ENCODE measurements at places on chromosomes 3 and 15.
A peak's percentile ranks its signal among the peaks of the same experiment; 100 is the strongest.

GRCh38 chr15:67520321-67521028, 456 bp upstream of the C15orf61 start:
- DNase-seq, result peak; percentile 64

DNA sequence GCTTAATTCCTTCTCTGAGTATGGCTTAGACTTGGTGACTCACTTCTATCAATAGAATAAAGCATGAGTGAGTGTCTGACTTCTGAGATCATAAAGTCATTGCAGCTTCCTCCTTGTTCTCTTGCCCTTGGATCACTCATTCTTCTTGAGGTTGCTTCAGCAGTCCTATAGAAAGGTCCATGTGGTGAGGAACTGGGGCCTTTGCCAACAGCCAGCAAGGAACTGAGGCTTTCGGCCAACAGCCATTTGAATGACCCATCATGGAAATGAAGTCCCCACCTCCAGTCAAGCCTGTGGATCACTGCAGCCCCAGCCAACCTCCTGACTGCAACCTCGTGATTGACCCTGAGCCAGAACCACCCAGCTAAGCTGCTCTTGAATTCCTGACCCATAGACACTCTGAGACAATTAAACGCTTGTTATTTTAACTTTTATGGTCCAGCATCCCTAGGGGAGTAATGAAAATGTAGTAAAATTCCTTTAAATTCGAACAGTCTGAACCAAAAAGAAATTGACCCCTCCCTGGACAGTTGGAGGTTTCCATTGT, 84.5 kb downstream of the WDR76 start:
- peak; percentile 79 for DNase-seq

DNA sequence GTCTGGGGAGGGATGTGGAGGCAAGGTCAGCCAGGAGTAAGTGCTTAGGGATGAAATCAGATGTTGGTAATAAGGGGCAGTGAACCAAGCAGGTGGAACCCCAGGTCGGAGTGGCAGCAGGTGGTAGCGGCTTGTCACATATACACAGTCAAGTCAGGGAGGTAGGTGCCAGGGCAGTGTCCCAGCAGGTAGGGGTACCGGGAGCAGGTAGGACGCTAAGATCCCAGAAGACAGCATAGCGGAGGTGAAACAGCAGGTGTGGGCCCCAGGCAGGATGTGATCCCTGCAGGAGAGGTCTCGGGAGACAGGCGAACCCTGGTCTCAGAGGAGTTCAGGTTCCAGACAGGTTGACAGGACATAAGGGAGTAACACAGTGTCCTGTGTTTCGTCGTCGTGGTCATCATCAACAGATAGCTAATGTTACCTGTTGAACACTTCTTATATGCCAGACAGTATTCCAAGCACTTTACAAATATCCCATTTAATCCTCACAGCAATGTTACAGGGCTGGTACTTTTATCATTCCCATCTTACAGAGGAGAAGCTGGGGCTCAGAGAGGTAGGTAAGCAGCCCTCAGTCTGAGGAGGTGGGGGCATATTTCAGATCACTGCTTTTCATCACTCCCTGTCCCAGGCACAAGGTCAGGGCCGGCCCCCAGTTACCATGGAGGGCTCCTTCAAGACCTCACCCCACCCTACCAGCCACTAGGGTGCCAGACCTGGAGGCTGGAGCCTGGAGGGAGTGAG, 241.6 kb downstream of the UACA start:
- DNase-seq, result no peak

- DNase-seq, result no peak
Observed at GRCh38 chr3:150080058-150080730, 109.5 kb upstream of the PFN2 start.

- DNase-seq, result peak; percentile 83
Observed at GRCh38 chr15:73051807-73052652, at the start of gene NEO1. Gene NEO1 (plus strand): TSS chr15:73052463. CDS start chr15:73052676, 213 bp downstream.

- no peak for DNase-seq
Observed at GRCh38 chr15:33059184-33059583, 135.3 kb downstream of the FMN1 start.

- peak; percentile 45 for DNase-seq
Observed at GRCh38 chr15:33378866-33379480, 68.2 kb downstream of the RYR3 start.

DNA sequence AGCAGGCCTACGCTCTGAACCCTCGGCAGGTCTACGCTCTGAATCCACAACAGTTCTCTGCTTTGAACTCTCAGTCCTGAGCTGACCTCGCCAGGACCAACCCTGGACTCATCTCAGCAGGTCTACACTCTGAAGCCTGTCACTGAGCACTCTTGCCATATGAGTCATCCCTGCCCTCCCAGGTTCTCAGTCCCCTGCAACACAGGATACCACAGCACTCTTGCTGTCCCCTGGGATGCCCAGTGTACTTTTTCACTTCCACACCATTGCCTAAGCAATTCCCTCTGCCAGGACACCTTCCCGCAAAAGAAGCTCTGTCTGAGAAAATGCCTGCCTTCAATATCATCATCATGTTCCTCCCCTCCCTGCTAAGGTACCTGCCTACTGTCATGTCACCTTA, 42.0 kb downstream of the NUP210 start:
- DNase-seq, result no peak

- DNase-seq, result no peak
Observed at GRCh38 chr3:137061186-137061585, 103.4 kb downstream of the IL20RB start.

DNA sequence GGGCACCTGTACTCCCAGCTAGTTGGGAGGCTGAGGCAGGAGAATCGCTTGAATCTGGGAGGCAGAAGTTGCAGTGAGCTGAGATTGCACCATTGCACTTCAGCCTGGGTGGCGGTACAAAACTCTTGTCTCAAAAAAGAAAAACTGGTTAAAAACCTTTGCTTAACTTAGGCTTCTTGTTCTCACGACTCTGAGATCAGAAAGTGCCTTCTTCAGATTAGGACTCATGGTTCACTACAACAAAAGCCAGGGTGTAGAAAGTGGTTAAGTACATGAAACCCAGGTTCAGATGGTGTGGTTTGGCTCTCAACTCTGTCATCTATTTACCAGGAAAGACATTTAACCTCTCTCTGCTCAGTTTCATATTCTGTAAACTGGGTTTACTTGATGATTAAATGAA, 168.4 kb downstream of the TUSC7 start:
- no peak for DNase-seq

All from suppressor macrophage treated with lipopolysaccharide for 1 hour (primary cell).